Forelimb muscle (tissue), 1 donor: ENCODE measurements at places on chromosomes 1 and 21.

GRCh38 chr1:36803868-36804570 lies 230.3 kb downstream of the GRIK3 start:
- DNase-seq = no peak

- no peak for DNase-seq
Observed at GRCh38 chr1:234433563-234434285, 45.3 kb downstream of the TARBP1 start.

DNA sequence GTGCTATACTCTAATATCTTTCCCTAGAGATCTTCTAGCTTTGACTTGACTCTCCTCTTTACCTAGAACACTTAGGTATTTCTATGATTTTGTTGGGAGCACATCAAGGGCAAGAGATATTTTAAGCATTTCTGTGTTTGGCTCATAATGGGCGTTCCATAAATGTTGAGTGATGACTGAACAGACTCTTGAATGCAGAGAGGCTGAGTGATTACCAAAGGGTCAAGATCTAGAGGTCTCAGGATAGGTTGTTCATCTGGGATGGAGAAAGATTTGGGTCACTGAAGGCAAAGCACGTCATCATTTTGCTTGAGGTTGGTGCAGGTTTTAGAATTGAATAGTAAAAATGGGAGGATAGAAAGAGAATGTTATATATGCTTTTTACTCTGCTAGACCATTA lies 705.4 kb upstream of the B3GALT2 start:
- DNase-seq = no peak

- DNase-seq = no peak
Observed at GRCh38 chr21:27112186-27112585, 145.3 kb upstream of the ADAMTS5 start.

GRCh38 chr1:2483026-2483425 lies 6.9 kb downstream of the PLCH2 start:
- no peak for DNase-seq

GRCh38 chr1:179127163-179127895 lies 45.5 kb downstream of the TOR3A start:
- DNase-seq = no peak

DNA sequence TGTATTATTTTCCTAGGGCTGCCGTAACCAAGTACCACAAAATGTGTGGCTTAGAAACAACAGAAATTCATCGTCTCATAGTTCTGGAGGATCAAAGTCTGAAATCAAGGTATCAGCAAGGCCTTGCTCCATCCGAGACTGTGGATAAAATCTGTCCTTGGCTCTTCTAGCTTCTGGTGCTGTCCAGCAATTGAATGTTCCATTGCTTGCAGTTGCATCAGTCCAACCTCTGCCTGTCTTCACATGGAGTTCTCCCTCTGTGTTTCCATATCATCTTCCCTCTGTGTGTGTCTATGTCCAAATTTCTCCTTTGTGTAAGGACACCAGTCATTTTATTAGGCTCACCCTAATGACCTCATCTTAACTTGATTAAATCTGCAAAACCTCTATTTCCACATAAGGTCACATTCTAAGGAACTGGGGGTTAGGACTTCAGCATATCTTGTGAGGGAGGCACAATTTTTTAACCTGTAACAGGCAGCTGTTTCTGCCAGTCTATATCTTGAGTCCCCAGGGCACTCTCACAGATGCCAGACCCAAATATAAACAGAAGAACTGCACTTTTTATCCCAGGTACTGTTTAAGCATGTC lies 84.2 kb downstream of the ERG start:
- no peak for DNase-seq

- DNase-seq = no peak
Observed at GRCh38 chr1:205294175-205294917, 27.2 kb downstream of the NUAK2 start.

- DNase-seq = no peak
Observed at GRCh38 chr1:231357831-231358354, 19.8 kb downstream of the SPRTN start.

DNA sequence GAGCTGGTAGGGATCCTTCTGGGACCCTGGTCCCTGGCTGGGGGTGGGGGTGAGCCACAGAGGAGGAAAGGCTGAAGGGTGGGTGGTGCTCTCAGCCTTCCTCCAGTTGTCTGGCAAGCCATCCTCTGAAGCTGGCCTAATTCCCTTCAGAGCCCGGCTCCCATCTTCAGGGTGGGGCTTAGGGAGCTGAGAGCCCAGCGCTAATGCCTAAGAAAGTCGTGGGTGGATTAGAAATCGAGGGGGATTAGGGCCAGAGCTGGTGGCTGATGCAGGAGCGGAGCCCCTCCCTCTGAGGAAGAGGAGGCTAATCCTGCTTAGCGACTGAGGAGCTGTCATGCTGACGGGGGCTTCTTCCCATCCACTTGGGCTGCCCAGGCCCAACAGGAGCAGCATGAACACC lies 30.8 kb upstream of the DMBX1 start:
- DNase-seq = no peak

DNA sequence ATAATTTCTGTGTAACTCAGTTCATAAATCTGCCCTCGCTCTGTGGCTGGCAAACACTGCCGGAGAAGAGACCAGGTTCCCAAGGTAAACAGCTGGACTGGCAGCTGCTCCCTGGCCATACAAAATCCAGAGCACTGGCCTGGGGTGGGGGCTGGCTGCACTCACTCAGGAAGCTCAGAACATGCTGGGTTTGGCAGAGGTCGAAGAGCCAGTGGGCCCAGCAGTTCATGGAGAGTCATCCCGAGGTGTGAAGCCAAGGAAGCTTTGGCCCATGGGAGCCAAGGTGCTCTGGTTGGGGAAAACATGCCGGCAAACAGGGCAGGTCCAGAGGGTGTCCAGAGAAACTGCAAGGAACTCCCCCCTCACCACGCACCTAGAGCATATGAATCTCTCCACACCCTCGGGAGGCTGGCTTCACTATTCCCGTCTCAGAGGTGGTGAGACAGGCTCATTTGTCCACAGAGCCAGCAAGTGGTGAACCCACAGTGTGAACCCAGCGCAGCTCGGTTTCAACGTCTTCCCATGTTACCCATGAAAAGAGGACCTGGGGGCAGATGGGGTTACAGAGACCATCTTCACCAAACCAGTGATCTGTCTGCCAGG lies 102.4 kb downstream of the DMRTB1 start:
- no peak for DNase-seq

GRCh38 chr1:27087371-27088220 lies 67.3 kb downstream of the SLC9A1 start:
- no peak for DNase-seq

DNA sequence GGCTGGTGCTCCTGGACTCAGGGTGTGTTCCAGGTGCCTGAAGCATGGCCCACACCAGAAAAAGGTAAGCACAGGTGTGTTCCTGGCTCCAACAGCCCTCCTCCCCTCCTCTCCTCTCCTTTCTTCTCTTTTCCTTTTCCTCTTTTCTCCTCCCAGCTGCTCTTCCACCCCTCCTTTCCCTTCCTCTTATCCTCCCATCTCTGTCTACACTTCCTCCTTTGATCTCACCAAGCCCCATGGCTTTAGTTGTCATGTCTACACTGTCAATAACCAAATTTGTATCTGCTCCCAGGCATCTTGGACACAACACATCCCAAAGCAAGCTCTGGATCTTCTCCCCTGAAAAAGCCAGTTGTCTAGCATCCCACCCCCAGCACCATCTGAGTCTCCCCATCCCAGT lies 56.7 kb upstream of the LAPTM5 start:
- no peak for DNase-seq

DNA sequence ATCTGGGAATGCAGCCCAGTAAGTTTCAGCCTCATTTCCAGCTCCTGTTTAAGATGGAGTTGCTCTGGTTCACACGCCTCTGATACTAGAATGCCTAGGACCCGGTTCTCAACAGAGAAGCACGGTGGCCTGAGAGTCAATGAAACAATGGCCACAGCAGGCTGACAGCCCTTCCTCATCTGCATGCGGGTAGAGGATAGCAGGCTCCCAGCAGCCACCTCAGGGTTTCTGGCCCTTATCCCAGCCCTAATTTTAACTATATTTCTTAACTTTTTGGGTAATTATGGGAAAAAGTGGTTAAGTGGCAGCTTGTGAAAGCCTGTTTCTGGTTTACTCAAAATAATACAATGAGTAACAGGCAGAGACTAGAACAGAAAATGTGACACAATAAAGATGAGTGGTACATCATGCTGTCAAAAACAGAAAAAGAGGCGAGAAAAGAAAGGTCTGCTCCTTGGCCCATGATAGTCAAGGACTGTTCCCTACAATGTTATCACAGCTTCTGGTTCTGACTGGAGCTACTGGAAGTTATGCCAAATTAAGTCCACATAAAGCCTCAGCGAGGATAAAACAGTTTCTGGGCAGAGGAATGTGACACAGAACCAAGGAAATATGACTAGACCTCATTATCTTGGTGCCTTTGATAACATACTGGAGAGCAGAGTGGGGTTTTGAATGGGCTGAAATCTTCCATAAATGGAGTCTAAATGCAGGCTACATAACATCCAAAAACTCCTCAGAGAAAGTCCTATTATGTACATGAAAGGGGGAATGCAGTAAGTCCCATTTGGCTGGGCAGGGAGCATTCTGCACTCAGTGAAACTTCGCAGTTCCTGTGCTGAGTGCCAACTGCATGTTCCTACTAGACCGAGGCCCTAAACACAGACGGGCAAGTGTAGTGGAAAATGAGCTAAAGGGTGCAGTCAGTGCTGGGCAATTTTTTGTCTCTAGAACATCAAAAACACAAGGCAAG lies 92.1 kb downstream of the NIBAN1 start:
- no peak for DNase-seq

DNA sequence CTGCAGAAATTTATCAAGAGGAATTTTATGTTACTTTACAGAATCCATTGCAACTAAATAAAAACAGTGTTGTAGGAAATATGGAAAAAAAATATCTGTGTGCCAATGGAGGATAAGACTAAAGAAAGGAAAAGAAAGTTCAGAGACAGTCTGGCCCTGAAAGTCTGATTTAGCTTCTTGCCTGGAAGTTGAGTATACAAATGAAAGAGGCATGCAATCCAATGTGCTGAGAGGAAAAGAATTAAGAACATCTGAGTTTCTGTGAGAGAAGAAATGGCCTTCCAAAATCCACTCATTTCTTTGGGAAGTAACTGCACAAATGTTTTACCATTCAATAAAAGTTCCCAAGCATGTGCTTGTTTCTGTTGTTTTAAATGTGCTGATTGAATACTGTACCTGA lies 65.1 kb downstream of the LHX9 start:
- no peak for DNase-seq

GRCh38 chr1:39995973-39996393 lies 41.0 kb downstream of the MFSD2A start:
- no peak for DNase-seq

- DNase-seq = no peak
Observed at GRCh38 chr1:38134294-38134755, 87.7 kb upstream of the POU3F1 start.

- DNase-seq = no peak
Observed at GRCh38 chr1:37851782-37852210, 7.6 kb downstream of the MTF1 start.

GRCh38 chr1:125119024-125119441 lies 3934.3 kb downstream of the SRGAP2C start:
- DNase-seq = no peak

- no peak for DNase-seq
Observed at GRCh38 chr1:44759077-44759476, 16.3 kb upstream of the RPS8 start.

DNA sequence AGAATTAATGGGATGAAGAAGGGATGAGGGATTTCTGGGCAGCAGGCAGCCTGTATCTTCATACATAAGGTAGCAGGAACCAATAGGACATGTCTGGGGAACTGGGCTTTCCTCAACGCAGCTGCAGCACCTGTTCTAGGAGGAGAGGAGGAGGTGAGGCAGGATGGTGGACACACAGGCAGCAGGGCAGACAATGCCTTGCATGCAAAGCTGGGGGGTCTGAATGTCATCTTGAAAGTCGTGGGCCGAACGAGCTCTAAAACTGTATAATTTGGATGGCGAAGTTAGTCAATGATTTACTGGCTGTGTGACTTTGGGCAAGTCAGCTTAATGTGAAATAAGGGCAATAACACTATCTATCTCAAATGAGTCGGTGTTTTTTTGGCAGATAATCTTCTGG lies 124.4 kb downstream of the BEND5 start:
- DNase-seq = no peak

GRCh38 chr1:248714248-248714647 lies 11.7 kb upstream of the OR14I1 start:
- no peak for DNase-seq

DNA sequence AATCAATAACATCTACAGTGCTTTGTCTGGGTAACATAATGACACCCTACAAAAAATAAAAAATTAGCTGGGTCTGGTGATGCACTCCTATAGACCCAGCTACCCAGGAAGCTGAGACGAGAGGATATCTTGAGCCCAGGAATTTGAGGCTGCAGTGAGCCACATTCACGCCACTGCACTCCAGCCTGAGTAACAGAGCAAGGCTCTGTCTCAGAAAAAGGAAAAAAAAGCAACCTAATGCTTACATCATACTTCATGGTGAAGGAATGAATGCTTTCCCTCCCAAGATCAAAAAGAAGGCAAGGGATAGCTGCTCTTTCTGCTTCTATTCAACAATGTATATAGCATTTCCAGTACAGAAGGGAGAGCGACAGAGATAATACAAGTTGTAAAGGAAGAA lies 24.2 kb upstream of the CTTNBP2NL start:
- DNase-seq = no peak

DNA sequence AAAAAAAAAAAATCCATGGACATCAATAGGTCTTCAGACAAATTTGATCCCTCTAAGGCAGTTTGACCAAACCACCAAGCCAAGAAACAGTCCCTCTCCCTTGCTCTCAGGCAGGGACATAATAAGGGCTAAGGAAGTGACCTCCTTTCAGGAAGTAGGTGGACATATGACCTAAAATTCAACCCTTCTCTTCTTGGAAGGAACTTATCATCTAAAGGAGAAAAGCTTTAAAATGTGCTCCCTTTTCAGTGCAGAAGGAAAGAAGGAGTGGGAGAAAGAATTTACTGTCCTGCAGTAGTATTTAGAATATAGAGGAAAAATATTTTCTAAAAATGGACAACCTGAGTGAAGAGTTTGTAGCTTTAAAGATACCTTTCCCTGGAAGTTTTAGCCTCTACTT lies 118.1 kb downstream of the DTL start:
- DNase-seq = no peak

- DNase-seq = no peak
Observed at GRCh38 chr1:15833069-15833679, 14.3 kb upstream of the SPEN start.
